ENCODE measurements at places on chromosomes 2 and 18.

DNA sequence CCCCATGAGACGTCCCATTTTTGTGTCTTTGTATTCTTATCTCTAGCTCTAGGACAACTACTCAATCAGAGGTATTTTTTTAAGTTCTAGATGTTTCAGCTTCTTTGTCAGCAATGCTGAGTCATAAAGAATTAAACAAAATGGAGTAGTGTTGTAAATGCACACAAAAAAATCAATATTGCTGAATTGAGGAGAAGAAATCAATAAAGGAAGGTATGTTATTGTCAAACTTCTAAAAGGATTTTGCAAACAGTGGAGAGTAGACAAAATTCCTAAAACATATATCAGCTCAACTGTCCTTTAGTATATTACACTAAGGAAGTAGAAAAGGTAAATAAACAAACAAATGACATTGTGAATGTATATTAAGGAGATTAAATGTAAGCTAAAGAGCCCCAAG, 726.1 kb upstream of the NRXN1 start:
- DNase-seq: no peak

GRCh38 chr2:241279413-241279812, 36.1 kb downstream of the HDLBP start:
- DNase-seq: no peak

DNA sequence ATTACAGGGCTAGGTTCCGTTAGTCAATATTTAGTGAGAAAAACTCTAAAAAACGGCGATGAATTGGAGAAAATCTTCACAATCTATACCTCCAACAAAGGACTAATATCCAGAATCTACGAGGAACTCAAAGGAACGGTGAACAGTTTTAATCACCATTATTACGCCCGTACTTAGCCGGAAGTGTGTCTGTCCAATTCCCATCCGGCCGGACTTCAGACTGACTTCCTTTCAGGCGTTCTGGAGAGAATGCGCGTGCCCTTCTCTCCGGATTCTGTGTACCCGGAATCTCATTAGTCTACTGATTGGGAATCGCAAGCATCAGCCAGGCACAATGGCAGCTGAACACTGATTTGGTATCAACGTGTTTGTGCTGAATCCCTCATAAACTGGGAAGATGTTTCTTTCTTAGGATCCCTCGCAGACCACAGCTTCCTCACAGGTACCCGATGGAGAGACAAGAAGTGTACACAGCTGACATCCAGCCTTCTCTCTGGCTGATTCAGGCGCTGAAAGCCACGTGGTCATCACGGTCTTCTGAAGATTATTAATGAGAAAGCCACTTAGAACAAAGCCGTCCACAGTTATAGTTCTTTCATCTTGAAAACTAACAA, 239.9 kb downstream of the ZNF516 start:
- DNase-seq: no peak

DNA sequence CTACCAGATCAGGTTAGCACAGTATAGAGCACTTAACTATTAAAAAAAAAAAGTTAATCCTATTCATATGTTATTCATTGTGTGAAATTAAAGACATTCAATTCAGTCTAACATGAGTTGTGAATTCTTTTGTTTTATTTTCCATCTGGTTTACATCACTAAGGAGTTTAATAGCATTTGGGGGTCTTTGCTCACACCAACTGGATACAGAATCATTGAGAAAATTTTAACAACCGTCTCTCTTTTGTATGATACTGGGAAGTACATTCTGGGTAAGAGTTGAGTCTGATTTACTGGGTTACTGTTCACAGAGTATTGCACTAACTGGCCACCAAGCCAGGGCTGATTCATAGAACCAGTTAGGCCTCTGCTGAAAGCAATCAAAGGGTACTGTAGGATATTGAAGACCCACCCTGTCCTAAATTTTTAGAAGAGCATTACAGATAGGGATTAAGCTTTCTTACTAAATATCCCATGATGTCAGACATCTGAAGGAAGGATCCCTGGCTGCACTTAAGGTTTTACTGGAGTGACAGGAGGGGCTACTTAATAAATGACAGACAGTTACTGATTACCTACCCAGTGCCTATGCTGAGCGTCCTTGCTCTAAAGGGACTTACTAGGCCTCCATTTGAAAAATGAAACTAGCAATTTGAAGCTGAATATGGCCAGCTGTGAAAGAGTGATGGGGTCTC, 387.9 kb downstream of the SETBP1 start:
- no peak for DNase-seq

- DNase-seq: no peak
Measured at GRCh38 chr18:48308027-48308635, 101.1 kb downstream of the ZBTB7C start.

- no peak for DNase-seq
Measured at GRCh38 chr2:113703386-113704299, 52.8 kb downstream of the SLC35F5 start.

- DNase-seq: no peak
Measured at GRCh38 chr2:99679518-99679917, 189.7 kb upstream of the REV1 start.

GRCh38 chr2:205901491-205901890, 184.5 kb downstream of the INO80D start:
- no peak for DNase-seq

- DNase-seq: no peak
Measured at GRCh38 chr18:63091671-63092364, 227.8 kb downstream of the BCL2 start.

All from T-cell (primary cell).